ENCODE measurements at places on chromosomes 12 and 14.

- DNase-seq, result no peak
These were observed 48.7 kb downstream of the DPF3 start for GRCh38 chr14:72845196-72845595.

GRCh38 chr14:96349286-96350075, 13.7 kb downstream of the ATG2B start:
- no peak for DNase-seq

DNA sequence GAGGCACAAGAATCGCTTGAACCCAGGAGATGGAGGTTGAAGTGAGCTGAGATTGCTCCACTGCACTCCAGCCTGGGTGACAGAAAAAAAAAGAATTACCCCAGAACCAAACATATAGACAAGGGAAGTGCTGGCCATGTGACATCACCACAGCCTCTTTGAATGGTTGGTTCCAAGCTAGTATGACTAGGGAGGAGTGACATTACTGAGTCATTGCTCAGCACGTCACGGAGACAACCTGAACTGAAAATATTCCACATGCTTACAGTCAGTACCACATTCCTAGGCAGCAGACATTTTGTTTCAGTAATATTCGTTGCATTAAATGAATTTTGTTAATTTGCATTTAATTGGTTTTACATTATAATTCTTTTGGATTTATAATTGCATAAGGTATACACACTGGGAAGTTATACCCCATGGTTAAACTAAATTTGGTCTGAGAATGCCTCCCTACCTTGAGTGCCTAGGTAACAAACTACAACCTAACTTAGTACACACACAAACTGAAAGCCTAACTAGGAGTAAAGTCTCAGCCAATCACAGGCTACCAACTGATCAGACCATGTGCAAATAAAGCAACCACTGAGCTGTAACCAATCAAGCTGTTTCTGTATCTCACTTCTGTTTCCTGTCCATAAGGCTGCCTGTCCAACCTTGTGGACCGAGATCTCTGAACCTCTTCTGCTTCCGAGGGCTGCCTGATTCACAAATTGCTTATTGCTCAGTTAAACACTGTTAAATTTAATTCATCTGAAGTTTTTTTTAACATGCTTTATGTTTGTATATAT, 164.4 kb downstream of the CAND1 start:
- peak; percentile 24 for DNase-seq

DNA sequence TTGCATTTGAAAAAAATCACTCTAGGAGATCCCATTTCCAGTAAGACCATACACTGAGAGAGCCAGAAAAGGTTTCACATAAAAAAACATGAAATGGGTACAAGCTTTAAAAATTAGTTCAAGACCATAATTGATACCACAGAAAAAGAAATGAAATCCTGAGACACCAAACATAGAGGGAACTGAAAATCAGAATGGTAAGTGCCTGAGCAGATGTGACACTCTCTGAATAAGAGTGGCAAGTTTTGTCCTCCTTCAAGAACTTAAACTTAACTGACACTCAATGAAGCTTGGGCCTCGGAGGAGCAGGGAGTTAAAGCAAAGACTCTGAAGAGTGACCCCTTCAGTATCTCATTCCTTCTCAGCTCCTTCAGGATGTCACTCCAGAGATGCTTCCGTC, 23.2 kb upstream of the PTGDR start:
- no peak for DNase-seq

DNA sequence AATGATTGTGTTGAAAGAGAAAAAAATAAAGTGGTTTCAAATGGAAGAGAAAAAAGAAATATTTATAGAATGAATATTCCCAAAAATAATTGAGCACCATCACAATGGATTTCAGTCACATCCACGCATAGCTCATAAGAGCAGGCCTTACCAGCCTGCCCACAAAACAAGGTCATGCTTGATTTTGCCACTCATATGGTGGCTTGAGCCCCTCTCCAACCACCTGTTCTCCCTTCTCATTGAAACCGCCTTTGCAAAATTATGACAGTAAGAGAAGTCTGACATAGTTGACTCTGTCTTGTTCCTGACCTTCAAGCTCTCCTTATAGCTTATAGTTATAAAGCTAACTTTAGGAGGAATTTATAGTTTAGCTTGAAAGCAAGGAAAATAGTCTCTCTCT, 33.3 kb upstream of the NAP1L1 start:
- no peak for DNase-seq

DNA sequence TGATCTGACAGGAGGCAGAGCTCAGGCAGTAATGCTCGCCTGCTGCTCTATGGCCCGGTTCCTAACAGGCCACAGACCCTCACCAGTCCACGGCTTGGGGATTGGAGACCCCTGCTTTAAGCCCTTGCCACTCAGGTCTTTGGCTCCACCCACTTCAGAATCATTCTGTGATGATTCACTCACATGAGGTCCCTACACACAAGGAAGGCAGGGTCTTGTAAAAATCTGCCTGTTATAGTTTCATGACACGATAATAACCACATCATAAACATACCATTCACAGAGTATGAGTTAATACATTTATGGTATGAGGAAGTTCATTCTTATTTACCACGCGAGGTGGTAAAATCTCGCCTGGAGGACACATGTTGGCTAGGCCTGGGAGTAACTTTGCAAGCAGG, 29.0 kb upstream of the MAX start:
- DNase-seq, result peak; percentile 11

GRCh38 chr14:56657604-56658003, 78.0 kb downstream of the TMEM260 start:
- no peak for DNase-seq

DNA sequence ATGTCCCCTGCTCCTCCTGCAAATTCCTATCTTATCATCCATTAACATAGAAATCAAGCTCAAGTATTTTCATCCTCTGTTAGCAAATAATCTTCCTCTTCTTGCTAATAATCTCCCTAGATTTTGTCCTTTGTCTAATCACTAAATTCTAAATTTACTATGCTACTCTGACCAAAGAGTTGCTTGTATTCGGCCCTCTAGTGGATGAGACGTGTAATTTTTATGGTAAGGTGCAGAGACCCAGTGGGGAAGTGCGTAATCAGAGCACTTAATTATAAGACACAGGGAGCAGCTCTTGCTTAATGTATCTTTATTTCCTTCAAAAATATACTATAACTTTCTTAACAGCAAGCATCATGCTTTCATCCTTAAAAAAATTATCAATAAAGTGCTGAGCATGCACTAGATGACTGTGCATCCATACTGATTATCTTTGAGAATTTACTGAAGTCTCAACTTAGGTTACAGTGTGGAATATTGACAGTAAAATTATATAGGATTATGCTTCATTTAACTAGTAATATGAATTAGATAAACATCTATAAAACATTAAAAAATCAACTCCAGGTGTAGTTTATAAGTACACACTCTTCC, 212.6 kb downstream of the SLC16A7 start:
- peak; percentile 18 for DNase-seq

DNA sequence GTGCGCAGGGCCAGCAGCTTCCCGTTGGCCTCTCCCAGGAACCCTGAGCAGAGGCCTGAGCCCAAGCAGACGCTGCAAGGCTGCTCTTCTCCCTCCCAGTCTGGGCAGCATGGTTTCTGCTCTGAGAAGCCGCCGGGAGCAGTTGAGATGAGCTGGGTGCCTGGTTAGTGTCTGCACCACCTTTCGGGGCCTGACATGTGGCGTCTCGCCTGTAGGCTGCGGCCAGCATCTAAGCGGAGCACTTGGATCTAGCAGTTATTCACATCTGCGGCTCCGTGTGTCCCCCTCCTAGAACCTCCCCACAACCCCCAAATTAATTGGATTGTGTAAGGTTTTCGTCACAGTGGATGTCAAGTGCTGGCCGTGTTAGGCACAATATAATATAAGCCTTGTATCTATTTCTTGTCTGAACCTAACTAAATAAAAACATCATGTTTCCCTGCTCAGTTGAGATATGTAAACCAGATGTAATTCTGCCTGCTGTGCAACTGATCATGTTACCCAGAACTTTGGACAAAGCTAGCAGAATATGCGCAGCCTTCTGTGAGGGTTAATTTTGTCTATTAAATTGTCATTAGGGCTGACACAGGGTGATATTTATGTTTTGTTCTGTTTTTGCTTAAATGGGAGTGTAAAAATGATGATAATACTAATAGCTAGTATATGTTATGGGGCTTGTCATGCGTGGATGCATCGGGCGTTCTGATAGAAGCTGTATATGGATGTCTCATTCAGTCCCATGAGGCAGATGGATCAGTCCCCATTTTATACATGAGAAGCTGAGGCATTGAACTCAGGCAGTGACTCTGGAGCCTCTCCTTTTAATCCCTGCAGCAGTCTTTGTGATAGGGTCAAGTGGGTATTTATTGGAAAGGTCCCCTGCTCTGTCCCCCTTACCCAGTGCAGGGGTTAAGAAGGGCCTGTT, 45.8 kb downstream of the ELK3 start:
- no peak for DNase-seq

DNA sequence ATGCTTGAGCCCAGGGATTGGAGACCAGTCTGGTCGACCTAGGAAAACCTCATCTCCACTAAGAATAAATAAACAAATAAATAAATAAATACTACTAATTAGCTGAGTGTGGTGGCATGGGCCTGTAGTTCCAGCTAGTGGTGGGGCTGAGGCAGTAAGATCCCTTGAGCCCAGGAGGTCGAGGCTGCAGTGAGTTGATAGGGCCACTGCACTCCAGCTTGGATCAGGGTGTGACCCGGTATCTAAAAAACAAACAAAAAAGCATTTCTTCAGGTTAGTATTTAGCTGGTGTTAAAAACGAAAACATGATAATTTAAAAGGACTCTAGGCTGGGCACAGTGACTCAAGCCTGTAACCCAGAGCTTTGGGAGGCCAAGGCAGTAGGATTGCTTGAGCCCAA, 1.2 kb upstream of the FGD4 start:
- DNase-seq, result no peak

- no peak for DNase-seq
These were observed 3.9 kb downstream of the GNPTAB start for GRCh38 chr12:101826766-101827368.

DNA sequence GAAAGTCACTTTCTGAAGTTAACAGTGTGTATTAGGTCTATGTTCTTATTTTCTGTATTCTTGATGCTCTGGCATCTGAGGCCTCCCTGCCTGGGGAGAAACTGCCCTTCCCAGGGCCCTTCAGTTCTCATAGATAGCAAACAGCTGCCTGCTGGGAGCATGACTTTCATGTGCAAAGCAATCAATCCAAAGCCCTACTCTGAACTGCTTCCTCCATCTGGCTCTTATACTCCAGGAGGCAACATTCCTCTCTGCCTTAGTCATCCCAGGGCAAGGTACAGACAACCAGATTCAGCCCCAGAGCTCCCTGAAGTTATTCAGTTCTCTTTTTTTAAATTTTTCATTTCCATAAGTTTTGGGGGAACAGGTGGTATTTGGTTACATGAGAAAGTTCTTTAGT, 41.7 kb upstream of the RIN3 start:
- DNase-seq, result peak; percentile 62

DNA sequence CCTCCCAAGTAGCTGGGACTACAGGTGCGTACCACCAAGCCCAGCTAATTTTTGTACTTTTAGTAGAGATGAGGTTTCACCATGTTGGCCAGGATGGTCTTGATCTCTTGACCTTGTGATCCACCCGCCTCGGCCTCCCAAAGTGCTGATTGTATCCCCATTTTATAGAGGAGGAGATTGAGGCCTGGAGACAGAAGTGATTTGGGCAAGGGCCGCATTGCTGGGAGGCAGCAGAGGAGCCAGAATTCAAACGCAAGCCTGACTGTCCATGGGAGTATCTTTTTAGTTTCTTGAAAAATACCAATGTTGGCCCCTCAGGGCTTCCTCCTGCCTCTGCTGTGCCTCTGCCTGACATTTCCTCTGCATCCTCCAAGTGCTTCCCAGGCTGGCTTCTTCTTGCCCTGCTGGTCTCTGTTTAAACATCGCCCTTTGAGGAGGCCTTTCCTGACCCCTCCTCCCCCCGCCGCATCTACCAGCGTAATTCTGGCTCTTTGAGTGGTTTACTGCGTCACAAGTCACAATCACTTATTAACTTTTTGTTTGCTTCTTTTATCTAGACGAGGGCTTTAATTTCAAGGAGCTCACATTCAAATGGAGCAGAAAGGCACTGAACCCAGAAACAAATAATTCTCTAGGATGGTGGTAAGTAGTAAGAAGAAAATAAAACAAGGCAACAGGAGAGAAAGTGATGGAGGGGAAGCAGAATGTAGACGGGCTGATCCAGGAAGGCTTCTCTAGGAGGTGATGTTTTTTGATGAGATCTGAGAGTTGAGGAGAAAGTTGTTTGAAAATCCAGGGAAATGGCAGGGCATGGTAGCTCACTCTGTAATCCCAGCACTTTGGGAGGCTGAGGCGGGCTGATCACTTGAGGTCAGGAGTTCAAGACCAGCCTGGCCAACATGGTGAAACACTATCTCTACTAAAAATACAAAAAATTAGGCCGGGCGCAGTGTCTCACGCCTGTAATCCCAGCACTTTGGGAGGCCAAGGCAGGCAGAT, 91.0 kb upstream of the MED13L start:
- peak; percentile 58 for DNase-seq

DNA sequence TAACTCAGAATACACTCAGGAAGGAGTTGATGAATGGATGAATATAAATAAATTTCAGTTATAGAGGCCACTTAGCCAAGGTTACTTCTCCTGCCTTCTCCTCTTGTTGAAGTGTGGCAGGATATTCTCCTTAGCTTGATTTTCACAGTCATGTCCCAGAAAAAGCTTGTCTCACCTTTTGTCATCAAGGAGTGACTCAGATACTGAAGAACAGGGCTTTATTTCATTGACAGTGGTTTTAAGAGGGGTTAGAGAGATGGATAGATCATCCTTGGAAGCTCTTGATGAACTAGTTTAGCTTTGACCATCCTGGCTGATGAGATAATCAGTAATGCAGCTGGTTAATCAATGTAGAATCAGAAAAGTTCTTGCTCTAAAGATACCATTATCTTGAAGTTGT, 35.0 kb upstream of the CFAP54 start:
- DNase-seq, result no peak

GRCh38 chr12:18368594-18368993, 107.3 kb downstream of the PIK3C2G start:
- no peak for DNase-seq

GRCh38 chr14:73761618-73762355, 47.6 kb upstream of the PNMA1 start:
- DNase-seq, result no peak

DNA sequence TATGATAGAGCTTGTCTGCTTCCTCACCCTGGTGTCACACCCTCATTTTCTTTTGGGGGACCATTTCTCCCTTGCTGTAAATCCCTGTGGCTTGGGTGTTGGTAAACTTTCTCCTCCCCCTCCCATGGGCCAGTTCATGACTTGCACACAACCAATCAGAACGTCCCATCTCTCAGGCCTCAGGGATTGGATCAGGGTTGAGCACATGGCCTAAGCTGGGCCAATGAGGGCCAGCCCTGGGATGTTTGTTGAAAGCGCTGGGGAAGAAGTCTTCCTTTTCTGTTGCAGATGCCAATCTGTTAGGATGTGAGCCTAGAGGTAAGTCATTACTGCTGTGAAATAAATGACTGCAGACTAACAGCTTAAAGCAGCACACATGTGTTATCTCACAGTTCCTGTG, 136.7 kb downstream of the AACS start:
- DNase-seq, result no peak

- DNase-seq, result no peak
These were observed 3.5 kb upstream of the CSRP2 start for GRCh38 chr12:76882367-76882766.

- no peak for DNase-seq
These were observed 1262.9 kb downstream of the TMEM121 start for GRCh38 chr14:106789318-106789717.

GRCh38 chr12:43312991-43313505, 239.0 kb downstream of the ADAMTS20 start:
- no peak for DNase-seq

GRCh38 chr12:32877601-32878459, 18.7 kb downstream of the PKP2 start:
- no peak for DNase-seq

GRCh38 chr14:105466531-105467248, 7.9 kb upstream of the CRIP2 start:
- DNase-seq, result no peak

- DNase-seq, result peak; percentile 86
These were observed 908 bp downstream of the ENTPD5 start for GRCh38 chr14:74018174-74018585.

All from kidney glomerular epithelial cell (primary cell).